ENCODE measurements at places on chromosomes 5 and 9.

GRCh38 chr5:98999631-99000030 is 70.8 kb upstream of the CHD1 start:
- no peak for DNase-seq

GRCh38 chr5:2913281-2913680 is 161.8 kb upstream of the IRX2 start:
- no peak for DNase-seq

DNA sequence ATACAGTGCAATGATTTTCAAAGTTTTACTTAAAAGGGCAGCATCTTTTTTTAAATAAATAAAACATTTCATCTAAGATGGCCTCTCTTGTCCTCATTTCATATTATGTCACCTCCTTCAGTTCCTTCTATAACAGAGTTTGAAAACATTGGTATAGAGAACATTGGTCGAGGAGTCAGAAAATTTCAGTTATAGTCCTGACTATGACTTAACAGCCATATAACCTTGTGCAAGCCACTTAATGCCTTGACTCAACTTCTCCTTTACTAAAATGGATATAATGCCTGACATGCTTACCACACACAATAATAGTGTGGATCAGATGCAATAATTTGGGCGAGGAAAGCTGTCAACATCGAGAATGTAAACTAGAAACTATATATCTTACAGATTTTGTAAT is 22.6 kb downstream of the SSBP2 start:
- DNase-seq, result no peak

GRCh38 chr5:112434641-112435040 is 15.6 kb upstream of the EPB41L4A start:
- DNase-seq, result no peak

DNA sequence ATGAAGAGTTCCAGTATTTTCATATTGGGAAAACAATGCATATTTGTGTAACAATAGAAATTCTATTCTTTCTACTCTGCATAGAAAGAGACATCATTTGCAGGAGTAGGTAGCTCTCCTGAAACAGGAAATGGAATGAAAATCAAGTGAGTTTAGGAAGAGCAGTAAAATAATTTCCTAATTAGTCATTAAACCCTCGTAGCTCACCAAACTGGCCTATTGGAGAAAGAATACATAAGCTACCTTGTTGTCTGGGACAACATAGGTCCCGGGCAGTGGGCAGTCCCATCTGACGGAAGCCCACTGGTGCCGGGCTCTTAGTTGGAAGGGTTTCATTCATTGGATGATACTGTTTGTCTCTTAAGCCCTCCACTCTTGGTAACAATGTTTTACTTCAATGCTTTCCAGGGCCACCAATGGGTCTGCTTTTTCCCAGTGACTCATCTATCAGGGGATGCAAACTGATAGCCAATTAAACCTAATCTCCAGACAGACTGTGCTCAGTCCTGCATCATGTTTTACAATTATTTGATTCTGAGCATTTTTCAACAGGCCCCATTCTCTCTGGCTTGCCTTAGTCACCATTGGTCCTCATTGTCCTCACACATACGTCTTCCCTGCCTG is 46.5 kb downstream of the GNA14 start:
- DNase-seq, result no peak

DNA sequence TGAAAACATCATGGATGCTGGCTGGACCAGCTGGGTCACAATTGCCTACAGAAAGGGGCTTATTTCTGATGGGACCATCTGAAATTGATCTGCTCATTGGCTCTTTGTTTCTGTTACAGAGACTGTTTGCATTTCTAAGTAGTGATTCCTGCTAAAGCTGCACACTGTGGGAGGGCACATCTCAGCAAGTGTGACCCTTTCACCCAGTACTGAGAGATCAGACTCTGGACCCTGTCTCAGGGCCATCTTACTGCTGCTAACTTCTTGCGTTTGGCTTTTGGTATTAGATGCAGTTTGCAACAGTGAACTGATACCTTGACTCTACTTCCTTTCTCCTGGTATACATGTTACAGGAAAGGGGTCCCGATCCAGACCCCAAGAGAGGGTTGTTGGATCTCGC is 24.5 kb upstream of the KDM4C start:
- DNase-seq, result no peak

DNA sequence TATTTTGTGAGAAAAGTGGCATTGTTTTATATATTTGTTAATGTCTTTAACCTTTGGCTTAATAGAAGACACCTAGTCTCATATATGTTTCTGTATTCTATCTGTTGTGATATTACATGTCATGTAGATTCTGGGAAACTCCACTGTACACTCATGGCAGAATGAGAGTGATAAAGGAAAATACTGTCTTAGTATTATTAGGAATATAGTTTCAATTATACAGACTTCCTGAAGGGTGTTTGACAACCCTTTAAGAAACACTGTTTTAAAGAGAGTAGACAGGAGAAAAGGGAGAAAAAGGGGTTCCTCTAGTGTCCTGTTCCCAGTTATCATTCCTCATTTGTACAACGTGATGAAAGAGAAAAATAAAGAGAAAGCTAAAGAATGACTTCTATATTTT is 42.1 kb upstream of the SPEF2 start:
- DNase-seq, result no peak

GRCh38 chr5:173890195-173890991 is 2.2 kb downstream of the CPEB4 start:
- DNase-seq, result no peak

GRCh38 chr9:134178768-134179551 is 14.6 kb upstream of the RNU6ATAC start:
- DNase-seq, result no peak

DNA sequence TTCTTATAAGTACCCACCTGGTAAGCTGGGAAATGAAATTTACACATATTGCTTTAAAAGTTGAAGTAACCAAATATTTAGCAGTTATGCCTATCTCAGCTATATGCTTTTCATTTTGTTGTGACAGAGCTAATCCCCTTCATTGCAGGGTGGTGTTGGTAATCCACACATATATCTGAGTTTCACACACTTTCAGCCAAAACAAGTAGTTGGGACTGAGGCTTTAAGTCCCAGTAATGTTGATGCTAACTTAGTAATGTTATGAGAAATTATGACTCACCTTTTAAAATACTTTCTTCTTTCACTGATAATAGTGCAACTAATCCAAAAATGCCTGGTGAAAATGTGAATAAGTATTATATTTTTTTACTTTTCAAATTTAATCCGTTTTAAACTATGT is 19.2 kb upstream of the RICTOR start:
- no peak for DNase-seq

- no peak for DNase-seq
These were observed 45.4 kb downstream of the SPATA31C2 start for GRCh38 chr9:88092797-88093331.

GRCh38 chr5:159936686-159937329 is 20.5 kb downstream of the ADRA1B start:
- DNase-seq, result no peak

- DNase-seq, result no peak
These were observed 19.8 kb downstream of the GABBR2 start for GRCh38 chr9:98688710-98689495.

- DNase-seq, result no peak
These were observed 443.3 kb downstream of the DNAH5 start for GRCh38 chr5:13501176-13501575.

DNA sequence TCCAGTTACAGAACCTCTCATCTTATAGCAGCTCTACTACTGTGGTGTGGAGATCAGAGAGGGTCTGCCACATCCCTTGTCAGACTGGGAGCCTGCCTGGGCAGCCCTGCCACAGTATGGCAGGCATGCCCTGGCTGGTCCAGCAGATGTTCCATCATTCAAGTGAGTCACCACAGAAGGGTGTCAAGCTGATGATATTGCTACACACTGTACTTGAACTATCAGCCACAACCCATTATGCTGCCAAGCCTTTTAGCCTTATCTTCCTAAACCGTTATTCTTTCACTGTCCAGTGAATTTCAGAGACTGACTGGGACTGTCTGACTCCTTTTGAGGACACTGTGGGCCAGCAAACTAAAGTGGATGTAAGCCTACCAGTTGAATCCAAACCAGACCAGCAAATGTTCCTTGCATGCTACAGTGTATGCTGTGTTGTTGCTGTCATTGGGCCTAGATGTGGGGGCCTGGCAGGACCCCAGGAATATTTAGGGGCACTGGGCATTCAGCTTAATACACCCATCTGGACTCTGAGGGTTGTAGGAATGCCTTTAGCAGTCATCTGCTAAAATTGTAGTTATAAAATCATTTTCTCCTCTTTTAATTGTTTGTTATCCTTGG is 202.6 kb downstream of the NR3C1 start:
- DNase-seq, result no peak

GRCh38 chr9:106816524-106816923 is 46.4 kb upstream of the ZNF462 start:
- DNase-seq, result no peak

DNA sequence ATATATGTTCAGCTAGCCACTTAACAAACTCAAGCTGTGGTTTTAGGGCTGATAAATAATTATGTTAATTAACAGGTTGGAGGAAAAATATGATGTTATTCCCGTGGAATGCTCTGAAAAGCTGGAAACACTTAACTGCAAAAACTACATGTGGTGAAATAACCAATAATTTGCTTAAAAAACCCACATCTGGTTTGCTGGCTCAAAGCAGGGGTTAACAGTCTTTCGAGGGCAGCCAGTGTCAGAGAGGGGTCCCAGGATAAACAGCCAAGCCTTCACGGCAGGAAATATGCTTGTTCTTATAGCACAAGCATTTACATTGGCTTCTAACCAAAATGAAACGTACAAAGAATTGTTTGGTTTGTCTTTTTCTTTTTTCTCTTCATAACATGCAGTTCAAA is 254.0 kb upstream of the GAS1 start:
- no peak for DNase-seq

GRCh38 chr9:5013374-5013773 is 28.3 kb downstream of the JAK2 start:
- no peak for DNase-seq

- no peak for DNase-seq
These were observed 29.0 kb upstream of the CDKN2B start for GRCh38 chr9:22037954-22038690.

Measured in KG1 (cell line).